ENCODE measurements at places on chromosomes 2 and 18.

DNA sequence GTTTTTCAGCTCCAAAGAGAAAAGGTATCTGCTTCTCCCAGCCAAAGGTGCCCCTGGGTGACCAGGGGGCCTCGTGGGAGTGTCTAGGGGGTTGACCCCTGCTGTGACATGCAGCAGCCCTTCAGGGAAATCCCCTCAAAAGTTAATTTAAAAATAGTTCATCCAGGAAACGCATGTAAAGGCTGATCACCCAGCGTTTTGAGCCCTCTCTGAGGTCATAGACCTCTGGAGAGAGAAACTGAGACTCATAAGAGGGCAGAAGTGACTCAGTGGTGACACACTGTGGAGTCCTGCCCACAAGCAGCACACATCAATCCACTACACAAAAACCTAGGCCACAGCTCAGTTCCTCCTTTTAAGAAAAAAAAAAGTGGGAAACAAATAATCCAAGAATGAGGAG, 11.9 kb downstream of the GAL3ST2 start:
- no peak for DNase-seq

- DNase-seq: no peak
Observed at GRCh38 chr2:28327956-28328922, 64.4 kb upstream of the FOSL2 start.

DNA sequence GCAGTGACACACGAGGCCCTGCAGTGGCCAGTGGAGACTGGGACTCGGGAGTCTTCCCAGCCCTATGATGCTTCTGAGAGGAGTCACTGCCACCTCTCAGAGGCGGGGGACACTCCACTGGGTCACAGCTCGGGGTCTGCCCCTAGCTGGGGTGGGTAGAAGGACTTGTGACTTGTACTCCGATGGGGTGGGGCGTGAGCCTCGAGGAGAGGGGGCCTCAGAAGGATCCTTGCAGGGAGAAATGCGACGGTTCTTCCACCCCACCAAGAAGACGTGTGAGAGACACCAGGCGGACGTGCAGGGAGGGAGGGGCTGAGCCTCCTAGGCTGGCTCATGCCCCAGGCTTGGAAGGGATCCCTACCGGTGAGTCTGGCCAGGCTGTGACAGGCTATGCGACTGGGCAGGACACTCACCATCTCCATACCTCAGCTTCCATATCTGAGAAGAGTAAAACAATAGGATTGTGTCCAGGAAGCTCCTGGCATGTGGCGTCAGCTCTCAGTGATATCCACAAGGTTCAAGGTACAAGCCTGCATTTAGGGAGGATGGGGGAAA, 11.1 kb upstream of the OTOS start:
- DNase-seq: no peak

DNA sequence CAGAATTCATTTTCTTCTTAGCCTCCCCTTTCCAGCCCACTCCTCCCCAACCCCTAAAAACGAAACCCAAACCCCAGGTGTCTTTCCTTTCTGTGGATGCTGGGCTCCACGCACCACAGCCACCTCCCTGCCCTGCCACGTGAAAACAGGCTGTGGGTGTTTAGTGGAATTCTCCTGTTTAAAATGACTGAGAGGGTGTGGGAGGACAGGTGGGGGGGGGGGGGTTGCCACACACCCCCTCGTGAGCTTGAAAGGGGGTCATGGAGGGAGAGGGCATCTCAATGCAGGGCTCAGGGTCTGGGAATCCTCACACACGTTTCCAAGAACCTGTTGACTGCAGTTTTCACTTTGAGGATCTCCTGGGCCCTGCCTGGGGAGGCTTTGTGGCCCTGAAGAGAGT, 110.3 kb downstream of the FAM210A start:
- DNase-seq: no peak

DNA sequence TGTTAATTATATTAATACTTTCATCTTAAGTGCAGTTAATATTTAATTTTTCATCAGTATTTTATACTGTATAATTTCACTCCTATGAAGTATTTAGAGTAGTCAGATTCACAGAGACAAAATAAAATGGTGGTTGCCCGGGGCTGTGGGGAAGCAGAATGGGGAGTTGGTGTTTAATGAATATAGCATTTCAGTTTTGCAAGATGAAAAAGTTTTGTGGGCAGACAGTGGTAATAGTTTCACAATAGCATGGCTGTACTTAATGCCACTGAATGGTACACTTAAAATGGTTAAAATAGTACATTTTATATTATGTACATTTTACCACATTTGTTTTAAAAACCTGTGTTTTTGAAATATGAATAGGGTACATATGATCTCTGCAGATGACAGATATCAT, 31.2 kb downstream of the CFAP221 start:
- no peak for DNase-seq
